ENCODE measurements at places on chromosomes 16 and 17.

GRCh38 chr17:2449486-2449885 lies 48.6 kb upstream of the MNT start:
- no peak for DNase-seq

- DNase-seq = no peak
Measured at GRCh38 chr17:4587803-4588202, 3.5 kb downstream of the SMTNL2 start.

- no peak for DNase-seq
Measured at GRCh38 chr16:12482455-12483220, 321.0 kb downstream of the CPPED1 start.

- no peak for DNase-seq
Measured at GRCh38 chr16:87045466-87046216, 271.6 kb downstream of the C16orf95 start.

GRCh38 chr16:89094880-89095258 lies 1.2 kb downstream of the ACSF3 start:
- no peak for DNase-seq
